ENCODE measurements at places on chromosomes 11 and 22.

DNA sequence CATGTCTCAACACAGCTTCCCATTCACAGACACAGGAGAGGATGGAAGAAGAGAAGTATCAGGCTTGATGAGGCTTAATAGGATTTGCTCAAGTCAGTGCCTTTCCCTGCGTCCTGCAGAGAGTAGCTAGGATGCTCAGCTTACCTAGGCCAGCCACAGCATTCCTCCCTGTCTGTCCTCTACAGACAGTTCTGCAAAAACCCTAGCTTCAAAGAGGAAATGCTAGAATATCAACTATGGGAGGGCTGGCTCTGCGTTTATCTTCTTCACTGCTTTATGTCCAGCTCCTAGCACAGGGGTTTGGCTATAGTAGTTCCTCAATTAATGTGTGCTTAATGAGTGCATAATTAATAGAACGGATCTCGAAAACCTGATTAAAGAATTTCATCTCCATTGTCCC, 16.4 kb downstream of the KCNJ5 start:
- H3K36me3 ChIP-seq, result peaks cover 14% of the 10 kb centered on the region
- DNase-seq, result no peak
- no peak overlapping the region for H3K27ac ChIP-seq
- H3K27me3 ChIP-seq, result peaks cover 2% of the 10 kb centered on the region

GRCh38 chr11:34214961-34215805, 109.8 kb downstream of the NAT10 start:
- H3K4me3 ChIP-seq, result no peak overlapping the region
- H3K27ac ChIP-seq, result no peak overlapping the region
- DNase-seq, result no peak
- H3K36me3 ChIP-seq, result no peaks in the 10 kb centered on the region
- H3K4me1 ChIP-seq, result peaks cover 10% of the 10 kb centered on the region
- H3K27me3 ChIP-seq, result no peaks in the 10 kb centered on the region

- no peak for DNase-seq
- H3K27ac ChIP-seq, result no peak overlapping the region
- no peaks in the 10 kb centered on the region for H3K27me3 ChIP-seq
- no peak overlapping the region for H3K4me3 ChIP-seq
- no peaks in the 10 kb centered on the region for H3K36me3 ChIP-seq
- no peaks in the 10 kb centered on the region for H3K4me1 ChIP-seq
Measured at GRCh38 chr22:22377335-22377734, 131.2 kb downstream of the ZNF280B start.

DNA sequence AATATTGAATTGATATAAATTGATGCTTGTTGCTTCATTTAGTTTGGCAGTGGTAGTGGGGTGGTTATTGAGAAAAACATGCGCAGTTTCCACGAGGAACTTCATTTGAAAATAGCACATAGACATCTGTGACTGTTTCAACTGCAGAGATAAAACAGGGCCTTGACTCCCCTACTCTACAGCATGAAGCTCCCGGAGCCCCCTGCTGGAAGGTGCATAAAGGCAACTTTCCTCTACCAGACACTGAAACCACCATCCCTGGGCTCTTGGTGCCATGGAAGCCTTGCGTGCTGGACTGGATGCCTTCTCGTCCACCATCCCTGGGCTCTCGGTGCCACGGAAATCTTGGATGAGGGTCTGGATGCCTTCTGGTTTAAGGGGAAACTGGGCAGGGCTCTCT, 195.9 kb downstream of the CSNK2A3 start:
- peak; percentile 66 for DNase-seq
- peaks cover 6% of the 10 kb centered on the region for H3K27me3 ChIP-seq
- no peaks in the 10 kb centered on the region for H3K4me1 ChIP-seq
- no peak overlapping the region for H3K4me3 ChIP-seq

DNA sequence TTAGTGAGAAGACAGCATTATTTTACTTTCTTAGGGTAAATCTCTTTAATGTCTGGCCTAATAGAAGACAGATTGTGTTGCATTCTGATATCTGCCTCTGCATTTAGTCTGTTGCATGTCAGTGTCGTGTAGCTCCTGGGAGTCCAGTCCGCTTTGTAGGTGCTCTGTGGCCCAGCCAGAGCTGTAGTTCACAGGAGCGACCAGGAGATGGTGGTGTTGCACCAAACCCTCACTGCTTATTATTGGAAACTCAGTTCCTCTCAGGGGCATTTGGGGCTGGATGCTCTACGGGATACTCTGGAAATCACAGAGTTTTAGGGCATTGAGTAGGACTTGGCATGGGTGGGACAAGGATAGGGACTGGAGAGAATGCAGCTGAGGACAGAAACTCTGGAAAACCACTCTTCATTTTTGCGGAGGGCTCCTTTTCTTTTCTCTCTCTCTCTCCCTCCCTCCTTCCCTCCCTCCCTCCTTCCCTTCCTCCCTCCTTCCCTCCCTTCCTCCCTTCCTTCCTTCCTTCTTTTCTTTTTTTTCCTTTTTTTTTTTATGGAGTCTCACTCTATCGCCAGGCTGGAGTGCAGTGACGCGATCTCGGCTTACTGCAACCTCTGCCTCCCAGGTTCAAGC, 21.7 kb downstream of the MIAT start:
- no peaks in the 10 kb centered on the region for H3K27me3 ChIP-seq
- peaks cover 7% of the 10 kb centered on the region for H3K4me1 ChIP-seq
- H3K36me3 ChIP-seq, result no peaks in the 10 kb centered on the region
- no peak overlapping the region for H3K4me3 ChIP-seq
- DNase-seq, result peak; percentile 87

DNA sequence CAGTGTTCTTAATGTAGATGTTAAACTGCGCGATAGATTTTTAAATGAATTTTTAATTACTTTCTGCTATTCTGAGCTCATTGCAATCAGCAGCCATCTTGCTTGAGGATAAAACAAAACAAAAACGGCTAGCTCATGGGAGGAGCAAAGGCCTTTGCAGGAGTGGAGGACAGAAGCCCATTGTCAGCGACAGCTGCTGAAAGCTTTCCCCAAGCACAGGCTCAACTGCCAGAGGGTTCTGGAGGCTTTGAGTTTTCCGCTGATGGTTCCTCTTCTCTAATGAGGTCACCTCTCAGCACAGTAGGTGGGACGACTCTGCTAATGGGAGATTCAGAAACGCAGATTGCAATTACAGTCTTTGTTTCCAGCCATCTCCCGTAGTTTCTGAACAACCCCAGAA, 167.1 kb upstream of the TTC12 start:
- peak; percentile 30 for DNase-seq
- H3K4me3 ChIP-seq, result no peak overlapping the region
- H3K27ac ChIP-seq, result peak overlapping the region; percentile 55
- H3K36me3 ChIP-seq, result no peaks in the 10 kb centered on the region
- no peaks in the 10 kb centered on the region for H3K27me3 ChIP-seq

DNA sequence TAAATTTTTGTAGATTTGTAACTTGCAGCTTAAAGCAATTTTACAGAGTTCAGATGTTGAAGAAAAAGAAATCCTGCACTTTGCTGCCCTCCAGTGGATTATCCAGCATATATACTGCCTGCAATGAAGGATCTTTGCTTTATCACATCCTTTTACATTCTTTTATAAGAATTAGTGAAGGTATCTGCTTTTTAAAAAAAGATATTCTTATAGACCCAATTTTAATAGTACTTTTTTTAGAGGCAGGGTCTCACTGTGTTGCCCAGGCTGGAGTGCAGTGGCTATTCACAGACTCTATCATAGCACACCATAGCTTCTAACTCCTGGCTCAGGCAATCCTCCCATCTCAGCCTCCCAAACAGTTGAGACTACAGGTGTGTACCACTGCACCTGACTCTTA, 60.7 kb downstream of the TTC17 start:
- no peaks in the 10 kb centered on the region for H3K4me1 ChIP-seq
- H3K4me3 ChIP-seq, result no peak overlapping the region
- no peaks in the 10 kb centered on the region for H3K27me3 ChIP-seq

- H3K4me3 ChIP-seq, result no peak overlapping the region
- peaks cover 51% of the 10 kb centered on the region for H3K27me3 ChIP-seq
- no peak overlapping the region for H3K27ac ChIP-seq
- H3K36me3 ChIP-seq, result no peaks in the 10 kb centered on the region
Measured at GRCh38 chr11:131854391-131854790, 484.0 kb downstream of the NTM start.

- no peak for DNase-seq
- peaks cover 10% of the 10 kb centered on the region for H3K4me1 ChIP-seq
- no peak overlapping the region for H3K4me3 ChIP-seq
- H3K36me3 ChIP-seq, result peaks cover 11% of the 10 kb centered on the region
- H3K27ac ChIP-seq, result no peak overlapping the region
Measured at GRCh38 chr22:37627545-37627944, 11.9 kb upstream of the SH3BP1 start.

GRCh38 chr11:72591785-72592502, 82.3 kb downstream of the PDE2A start:
- H3K4me1 ChIP-seq, result no peaks in the 10 kb centered on the region
- H3K4me3 ChIP-seq, result no peak overlapping the region
- H3K27me3 ChIP-seq, result peaks cover 80% of the 10 kb centered on the region
- no peak for DNase-seq

DNA sequence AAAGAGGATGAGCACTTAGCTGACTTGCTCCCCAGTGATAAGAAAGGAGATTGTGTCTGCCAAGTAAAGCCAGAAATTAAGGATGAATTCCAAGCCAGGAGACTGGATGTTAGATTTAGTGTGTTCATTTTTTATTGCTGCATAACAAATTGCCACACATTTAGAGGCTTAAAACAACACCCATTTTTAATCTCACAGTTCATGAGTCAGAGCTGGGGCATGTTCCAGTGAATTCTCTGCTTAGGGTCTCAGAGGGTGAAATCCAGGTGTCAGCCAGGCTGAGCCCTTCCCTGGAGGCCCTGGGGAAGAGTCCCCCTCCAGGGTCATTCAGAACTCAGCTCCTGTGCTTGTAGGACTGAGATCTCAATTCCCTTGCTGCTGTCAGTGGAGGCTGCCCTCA, 352.8 kb downstream of the BUD13 start:
- DNase-seq, result no peak
- H3K4me3 ChIP-seq, result no peak overlapping the region
- H3K4me1 ChIP-seq, result peaks cover 22% of the 10 kb centered on the region
- H3K36me3 ChIP-seq, result no peaks in the 10 kb centered on the region
- H3K27me3 ChIP-seq, result no peaks in the 10 kb centered on the region

DNA sequence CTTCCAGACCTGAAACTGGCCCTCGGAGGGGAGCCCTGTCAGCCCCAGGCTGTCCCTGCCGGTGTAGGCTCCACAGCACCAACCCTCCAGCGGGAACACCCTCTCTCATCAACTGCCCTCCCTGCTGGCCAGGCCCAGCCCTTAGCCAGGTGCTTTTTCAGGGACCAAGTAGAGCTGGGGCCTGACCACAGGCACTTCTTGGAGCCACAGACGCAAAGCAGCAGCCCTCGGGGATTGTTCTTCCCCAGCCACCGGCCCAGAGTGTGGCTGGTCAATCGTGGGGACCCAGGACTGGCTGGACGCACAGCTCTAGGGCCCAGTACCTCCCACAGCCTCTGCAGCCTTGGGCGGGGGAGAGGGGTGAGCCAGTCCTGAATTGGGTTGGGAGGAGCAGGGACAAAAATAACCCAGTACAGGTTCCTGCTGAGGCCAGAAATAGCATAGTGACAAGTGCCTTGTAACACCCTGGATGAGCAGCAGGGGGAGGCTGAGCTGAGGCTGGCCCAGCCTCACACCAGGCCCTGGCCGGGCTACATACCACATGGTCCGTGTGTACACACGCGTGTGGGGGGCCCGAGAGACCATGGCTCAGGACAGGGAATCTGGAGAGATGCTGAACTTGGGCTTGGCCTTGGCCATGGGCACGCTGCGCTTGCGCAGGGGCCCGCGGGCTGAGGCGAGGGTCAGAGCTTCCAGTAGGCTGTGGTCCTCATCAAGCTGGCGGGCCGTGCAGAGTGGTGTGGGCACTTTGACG, 2.0 kb downstream of the KCNJ11 start:
- H3K4me3 ChIP-seq, result no peak overlapping the region
- H3K27ac ChIP-seq, result peak overlapping the region; percentile 88
- H3K36me3 ChIP-seq, result no peaks in the 10 kb centered on the region

GRCh38 chr11:34480314-34480713, 33.3 kb downstream of the ELF5 start:
- H3K27me3 ChIP-seq, result no peaks in the 10 kb centered on the region
- H3K36me3 ChIP-seq, result no peaks in the 10 kb centered on the region
- peak; percentile 12 for DNase-seq
- no peak overlapping the region for H3K27ac ChIP-seq
- H3K4me3 ChIP-seq, result no peak overlapping the region

DNA sequence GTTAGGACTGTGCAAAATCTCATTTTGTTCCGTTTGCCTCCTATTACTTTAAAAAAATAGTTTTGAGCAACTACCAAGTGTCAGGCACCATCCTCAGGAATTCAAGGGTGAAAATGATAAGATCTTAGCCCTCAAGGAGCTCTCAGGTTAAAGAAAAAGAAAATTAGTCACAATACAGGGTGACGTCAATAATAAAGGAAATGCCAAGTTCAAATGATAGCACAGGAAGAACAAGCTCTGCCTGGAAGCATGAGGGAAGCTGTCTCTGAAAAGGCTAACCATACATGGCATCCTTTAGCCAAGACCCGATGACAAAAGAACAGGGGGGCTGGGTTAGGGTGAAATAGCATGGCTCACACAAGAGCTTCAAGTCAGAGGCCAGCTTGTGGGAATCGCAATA, 11.1 kb upstream of the MPZL2 start:
- peaks cover 41% of the 10 kb centered on the region for H3K27me3 ChIP-seq
- H3K4me1 ChIP-seq, result no peaks in the 10 kb centered on the region
- no peak overlapping the region for H3K27ac ChIP-seq
- no peak overlapping the region for H3K4me3 ChIP-seq
- DNase-seq, result no peak

- H3K27me3 ChIP-seq, result no peaks in the 10 kb centered on the region
- peaks cover 4% of the 10 kb centered on the region for H3K36me3 ChIP-seq
- H3K4me3 ChIP-seq, result no peak overlapping the region
- no peaks in the 10 kb centered on the region for H3K4me1 ChIP-seq
Measured at GRCh38 chr22:37032535-37033460, 13.3 kb downstream of the MPST start.
